ENCODE measurements at places on chromosomes 13 and 19. TPM values are rescaled to one million over a fixed set of nuclear protein-coding genes. Genes with fewer than 3 reads are reported as not detected.
A peak's percentile ranks its signal among the peaks of the same experiment; 100 is the strongest.

Gene BRSK1
- 17.6 TPM for total RNA-seq

DNA sequence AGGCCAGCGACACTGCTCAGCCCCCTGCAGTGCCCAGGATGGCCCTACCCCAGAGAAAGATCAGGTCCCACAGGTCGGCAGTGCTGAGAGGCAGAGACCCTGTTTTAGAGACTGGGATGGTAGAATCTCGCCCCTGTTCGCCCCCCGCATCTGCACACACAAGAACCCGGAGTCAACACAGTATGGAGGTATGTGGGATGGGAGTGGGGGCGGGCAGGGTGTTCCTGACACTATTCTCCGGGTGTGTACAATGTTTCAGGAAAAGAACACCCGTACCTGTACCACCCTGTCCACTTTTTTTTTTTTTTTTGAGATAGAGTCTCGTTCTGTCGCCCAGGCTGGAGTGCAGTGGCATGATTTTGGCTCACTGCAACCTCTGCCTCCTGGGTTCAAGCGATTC, 19.3 kb downstream of the PIP5K1C start:
- no peak for DNase-seq

GRCh38 chr19:55644842-55645511, 1.5 kb downstream of the ZNF581 start:
- no peak for DNase-seq

GRCh38 chr13:113140677-113141600, 17.5 kb upstream of the PROZ start:
- no peak for DNase-seq

DNA sequence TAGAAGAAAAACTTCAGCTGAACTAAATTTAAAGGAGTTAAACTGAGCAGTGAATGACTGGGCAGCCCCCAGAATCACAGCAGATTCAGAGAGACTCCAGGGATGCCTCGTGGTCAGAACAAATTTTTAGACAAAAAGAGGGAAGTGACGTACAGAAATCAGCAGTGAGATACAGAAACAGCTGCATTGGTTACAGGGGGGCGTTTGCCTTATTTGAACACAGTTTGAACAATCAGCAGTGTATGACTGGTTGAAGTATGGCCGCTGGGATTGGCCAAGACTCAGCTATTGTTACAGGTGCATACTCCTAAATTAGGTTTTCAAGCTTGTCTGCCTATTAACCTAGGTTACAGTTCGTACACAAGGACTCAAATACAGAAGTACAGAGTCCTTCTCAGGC, 2.2 kb upstream of the SPRYD7 start:
- no peak for DNase-seq

DNA sequence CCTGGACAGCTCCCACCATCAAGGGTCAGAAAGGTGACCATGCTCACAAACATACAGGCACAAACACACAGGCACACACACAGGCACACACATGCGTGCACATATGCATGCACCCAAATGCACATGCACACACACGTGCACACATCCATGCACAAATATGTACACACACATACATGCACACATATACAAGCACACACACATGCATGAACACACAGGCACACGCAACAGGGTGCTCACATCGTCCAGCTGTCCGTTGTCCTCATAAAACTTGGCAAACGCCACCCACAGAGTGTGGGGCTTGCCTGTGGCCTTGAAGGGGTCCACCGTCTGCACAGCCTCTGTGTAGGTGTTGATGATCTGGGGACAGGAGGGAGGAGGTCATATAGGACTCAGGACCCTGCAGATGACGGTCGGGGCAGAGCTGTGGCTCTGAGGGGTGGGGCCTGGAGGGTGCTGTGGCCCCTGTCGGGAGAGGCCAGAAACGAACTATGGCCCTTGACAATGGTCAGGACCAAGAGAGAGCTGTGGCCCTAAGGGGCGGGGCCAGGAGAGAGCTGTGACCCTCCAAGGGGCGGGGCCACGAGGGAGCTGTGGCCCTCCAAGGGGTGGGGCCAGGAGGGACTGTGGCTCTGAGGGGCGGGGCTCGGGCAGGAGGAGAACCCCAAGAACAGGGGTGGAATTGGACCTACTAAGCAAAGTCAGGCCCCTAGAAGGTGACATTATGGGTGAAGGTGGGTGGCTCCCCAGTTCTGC, 6.2 kb downstream of the XAB2 start:
- no peak for DNase-seq

- DNase-seq = no peak
These were observed 12.2 kb downstream of the NFIX start for GRCh38 chr19:13007292-13008045.

GRCh38 chr19:19238126-19238894, 26.6 kb downstream of the NCAN start:
- no peak for DNase-seq

- DNase-seq = no peak
These were observed 28.7 kb upstream of the FRY start for GRCh38 chr13:32002873-32003272.

GRCh38 chr19:1000095-1000494, at the start of gene GRIN3B:
TSS of gene GRIN3B (plus strand) at chr19:1000419. CDS start at chr19:1000438, 19 bp downstream.
- no peak for DNase-seq

Gene PROZ
- not detected for total RNA-seq

DNA sequence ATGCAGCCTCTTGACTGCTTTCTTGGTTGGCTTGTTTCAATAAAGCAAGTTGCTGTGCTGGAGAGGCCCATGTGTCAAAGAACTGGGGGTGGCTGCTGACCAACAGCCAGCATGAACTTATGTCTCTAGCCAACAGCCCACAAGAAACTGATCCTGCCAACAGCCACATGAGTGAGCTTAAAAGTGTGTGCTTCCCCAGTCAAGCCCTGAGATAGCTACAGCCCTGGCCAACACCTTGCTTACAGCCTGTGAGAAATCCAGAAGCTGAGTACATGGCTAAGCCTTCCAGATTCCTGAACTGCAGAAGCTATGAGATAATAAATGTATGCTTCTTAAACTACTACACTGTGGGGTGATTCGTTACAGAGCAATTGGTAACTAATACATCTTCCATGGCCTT, 38.9 kb upstream of the IPO5 start:
- peak; percentile 72 for DNase-seq

DNA sequence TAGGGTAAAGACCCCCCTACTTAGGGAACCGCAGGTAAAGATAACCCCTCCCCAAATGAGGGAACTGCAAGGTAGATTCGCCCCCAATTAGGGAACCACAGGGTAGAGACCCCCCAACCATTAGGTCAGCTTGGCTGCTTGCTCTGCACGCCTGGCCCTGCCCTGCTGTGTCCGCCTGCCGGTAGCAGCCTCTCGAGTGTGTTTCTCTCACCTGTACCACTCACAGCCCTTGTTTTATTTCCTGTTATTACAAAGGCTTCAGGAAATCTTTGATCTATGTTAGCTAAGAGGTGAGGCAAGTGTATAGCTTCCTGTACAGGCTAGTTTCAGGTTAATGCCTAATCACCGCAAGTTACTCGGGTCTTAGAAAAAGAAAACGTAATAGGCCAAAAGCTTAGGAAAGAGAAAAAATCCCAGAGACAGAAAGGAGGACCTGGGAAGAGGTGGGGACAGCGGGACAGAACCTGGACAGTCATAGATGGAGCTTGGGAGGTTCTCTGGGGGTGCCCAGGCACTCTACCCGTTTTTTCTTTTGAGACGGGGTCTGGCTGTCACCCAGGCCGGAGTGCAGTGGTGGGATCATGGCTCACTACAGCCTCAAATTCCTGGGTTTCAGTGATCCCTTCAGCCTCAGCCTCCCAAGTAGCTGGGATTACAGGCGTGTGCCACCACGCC, 23.1 kb upstream of the EIF3G start:
- DNase-seq = no peak

GRCh38 chr13:66102864-66103263, 1127.3 kb downstream of the PCDH9 start:
- no peak for DNase-seq

DNA sequence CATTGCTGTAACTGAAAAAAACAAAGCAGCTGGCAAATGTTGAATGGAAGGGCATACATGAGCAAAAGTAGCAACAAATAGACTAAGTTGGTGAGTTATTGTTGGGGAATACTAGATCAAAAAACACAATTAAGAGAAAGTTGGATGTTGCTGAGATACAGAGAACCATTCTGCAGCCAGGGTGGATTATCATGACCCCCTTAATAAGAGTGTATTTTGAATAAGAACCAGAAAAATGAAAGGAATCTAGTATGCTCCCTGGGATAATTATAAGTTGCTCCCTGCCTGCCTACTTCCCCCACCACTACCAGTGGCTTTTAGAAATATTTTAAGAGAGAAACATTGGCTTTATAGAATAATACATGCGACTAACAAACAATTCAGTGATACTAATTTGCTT, 14.5 kb upstream of the TRPC4 start:
- DNase-seq = no peak

Gene NAPSA
- total RNA-seq = not detected

DNA sequence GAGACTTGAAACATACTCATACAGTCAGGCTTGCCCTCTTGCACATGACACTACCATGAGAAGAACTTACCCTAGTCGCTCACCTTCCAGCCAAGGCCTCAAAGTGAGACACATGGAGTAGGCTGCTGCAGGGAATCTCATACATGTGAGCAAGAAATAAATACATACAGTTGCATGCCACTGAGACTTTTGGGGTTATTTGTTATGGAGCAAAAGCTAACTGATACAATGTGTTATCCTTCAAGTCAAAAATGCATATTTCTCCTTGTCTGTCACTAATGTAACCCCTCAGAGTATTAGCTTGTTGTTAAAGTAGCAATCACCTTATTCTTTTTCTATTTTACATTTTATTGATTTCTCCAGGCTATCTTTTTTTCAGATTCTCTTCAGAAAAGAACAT, 58.1 kb downstream of the FOXO1 start:
- no peak for DNase-seq

Gene CBY2
- not detected for total RNA-seq

DNA sequence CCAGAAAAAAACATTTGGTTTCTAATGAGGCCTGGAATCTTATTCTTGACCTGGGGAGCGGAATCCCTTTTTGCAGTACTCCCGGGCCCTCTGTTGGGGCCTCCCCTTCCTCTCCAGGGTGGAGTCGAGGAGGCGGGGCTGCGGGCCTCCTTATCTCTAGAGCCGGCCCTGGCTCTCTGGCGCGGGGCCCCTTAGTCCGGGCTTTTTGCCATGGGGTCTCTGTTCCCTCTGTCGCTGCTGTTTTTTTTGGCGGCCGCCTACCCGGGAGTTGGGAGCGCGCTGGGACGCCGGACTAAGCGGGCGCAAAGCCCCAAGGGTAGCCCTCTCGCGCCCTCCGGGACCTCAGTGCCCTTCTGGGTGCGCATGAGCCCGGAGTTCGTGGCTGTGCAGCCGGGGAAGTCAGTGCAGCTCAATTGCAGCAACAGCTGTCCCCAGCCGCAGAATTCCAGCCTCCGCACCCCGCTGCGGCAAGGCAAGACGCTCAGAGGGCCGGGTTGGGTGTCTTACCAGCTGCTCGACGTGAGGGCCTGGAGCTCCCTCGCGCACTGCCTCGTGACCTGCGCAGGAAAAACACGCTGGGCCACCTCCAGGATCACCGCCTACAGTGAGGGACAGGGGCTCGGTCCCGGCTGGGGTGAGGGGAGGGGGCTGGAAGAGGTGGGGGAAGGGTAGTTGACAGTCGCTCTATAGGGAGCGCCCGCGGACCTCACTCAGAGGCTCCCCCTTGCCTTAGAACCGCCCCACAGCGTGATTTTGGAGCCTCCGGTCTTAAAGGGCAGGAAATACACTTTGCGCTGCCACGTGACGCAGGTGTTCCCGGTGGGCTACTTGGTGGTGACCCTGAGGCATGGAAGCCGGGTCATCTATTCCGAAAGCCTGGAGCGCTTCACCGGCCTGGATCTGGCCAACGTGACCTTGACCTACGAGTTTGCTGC, at the start of gene ICAM4:
TSS of gene ICAM4 (plus strand) at position 153 of the 935 bp plus-strand sequence. CDS start at position 211, 58 bp downstream.
- no peak for DNase-seq

DNA sequence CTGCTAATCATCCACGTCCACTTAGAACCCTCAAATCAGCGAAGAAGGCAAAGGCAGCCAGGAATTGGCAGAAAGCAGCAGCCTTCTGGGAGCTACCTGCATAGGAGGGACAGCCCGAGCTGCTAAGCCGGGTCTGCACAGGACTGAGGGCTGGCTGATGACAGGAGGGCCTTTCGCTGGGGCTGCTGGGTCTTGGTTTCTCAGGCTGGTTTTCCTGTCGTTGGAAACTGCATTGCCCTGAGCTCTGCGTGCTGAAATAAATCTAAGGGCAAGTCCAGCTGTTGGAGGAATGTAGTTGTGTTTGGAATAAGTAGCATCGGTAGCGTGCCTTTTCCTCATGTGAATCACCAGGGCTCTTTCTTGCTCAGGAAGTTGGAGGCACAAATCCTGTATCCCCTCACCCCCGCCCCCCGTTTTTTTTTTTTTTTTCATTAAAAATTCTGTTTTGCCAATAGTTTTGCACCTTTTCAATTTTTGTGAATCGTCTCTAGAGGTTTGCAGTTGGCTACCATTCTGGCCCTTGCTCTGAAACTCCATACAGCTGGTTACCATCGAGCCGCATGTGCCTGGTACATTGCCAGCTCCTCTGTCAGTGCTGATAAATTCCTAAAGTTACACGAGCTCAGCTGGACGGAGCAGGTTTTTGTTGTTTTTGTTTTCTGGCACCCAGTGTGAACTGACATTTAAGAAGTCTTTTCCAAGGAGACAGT, 193.9 kb upstream of the RNF113B start:
- peak; percentile 80 for DNase-seq

DNA sequence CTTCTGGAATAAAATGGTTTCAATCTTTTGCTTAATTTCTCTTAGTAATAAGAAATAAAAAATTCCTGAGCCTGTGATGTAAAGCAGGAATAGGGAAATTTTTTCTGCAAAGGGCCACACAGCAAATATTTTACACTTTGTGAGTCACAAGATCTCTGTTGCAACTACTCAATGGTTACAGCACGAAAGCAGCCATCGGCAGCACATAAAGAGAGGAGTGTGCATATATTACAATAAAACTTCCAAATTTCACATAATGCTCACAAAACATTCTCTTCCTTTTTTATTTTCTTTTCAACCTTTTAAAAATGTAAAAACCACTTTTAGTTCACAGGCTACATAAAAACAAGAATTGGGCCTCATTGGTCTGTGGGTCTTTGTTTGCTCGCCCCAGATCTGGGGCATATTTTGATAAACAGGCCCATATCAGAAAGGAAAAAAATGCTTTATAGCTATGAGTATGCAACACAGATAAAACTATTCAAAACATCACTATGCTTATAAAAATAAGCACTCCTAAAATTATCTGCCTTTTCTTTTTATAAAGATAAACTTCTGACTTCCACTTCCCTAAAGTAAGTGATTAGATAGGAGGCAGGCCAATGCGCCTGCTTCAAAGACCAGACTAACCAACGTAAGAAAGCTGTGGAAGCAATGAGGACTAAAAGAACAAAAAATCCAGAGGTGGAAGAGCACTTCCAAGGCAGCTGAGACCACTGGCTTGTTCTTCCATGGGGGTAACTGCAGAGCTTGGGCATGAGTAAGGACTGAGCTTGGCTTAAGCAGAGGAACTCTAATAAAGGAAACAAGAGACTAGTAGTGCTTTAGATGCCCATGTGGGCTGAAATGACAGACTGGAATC, 26.5 kb downstream of the MYCBP2 start:
- DNase-seq = peak; percentile 68

DNA sequence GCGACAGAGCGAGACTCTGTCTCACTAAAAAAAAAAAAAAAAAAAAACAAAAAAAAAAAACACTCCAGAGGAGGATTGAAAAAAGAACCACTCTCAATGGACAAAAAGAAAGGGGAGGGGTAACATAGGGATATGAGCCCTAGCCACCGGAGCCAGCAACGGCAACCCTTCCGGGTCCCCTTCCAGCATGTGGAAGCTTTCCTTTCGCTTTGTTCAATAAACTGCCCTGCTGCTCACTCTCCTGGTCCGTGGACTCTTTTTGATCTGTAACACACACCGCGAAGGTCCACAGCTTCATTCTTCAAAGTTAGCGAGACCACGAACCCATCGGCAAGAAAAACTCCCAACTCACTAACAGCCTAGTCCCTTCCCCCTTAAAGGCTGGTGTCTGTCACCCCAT, 1.0 kb upstream of the REX1BD start:
- no peak for DNase-seq
